ENCODE measurements at places on chromosomes 6 and 20.
A peak's percentile ranks its signal among the peaks of the same experiment; 100 is the strongest.

- peak; percentile 16 for DNase-seq
Measured at GRCh38 chr6:147390909-147391536, 117.5 kb upstream of the SAMD5 start.

- no peak for DNase-seq
Measured at GRCh38 chr6:35483893-35484645, 12.8 kb downstream of the TEAD3 start.

DNA sequence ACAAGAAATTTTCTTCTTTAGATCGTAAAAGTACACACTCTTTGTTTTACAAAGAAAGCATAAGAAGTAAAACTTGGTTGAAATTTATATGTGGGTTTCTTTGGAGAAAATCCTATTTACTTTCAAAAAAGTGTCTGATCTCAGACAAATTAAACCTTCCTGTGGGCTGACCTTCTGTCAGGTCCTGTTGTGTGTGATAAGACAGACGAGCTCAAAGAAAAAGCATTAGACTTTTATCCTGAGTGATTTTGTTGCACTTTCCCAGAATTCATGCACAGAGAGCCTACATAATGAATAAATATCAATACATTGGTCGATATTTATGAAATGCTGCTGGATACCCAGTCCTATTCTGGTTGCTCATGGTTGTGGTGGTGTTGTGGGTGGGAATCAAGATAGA is 302.1 kb upstream of the SYNCRIP start:
- no peak for DNase-seq

GRCh38 chr6:25601800-25602673 is 50.0 kb upstream of the SCGN start:
- peak; percentile 46 for DNase-seq

All from EL (cell line).